ENCODE measurements at places on chromosomes 7 and 10.

GRCh38 chr10:89053555-89053954 is 63.0 kb downstream of the FAS start:
- DNase-seq = no peak

- no peak for DNase-seq
Measured at GRCh38 chr10:26655746-26656145, 41.8 kb upstream of the PDSS1 start.

- no peak for DNase-seq
Measured at GRCh38 chr10:132468216-132468615, 69.4 kb upstream of the INPP5A start.

GRCh38 chr7:21947946-21948345 is 2.2 kb upstream of the CDCA7L start:
- no peak for DNase-seq

- no peak for DNase-seq
Measured at GRCh38 chr7:133367561-133367960, 114.7 kb downstream of the EXOC4 start.

GRCh38 chr10:32454148-32454547 is 8.2 kb downstream of the CCDC7 start:
- no peak for DNase-seq

DNA sequence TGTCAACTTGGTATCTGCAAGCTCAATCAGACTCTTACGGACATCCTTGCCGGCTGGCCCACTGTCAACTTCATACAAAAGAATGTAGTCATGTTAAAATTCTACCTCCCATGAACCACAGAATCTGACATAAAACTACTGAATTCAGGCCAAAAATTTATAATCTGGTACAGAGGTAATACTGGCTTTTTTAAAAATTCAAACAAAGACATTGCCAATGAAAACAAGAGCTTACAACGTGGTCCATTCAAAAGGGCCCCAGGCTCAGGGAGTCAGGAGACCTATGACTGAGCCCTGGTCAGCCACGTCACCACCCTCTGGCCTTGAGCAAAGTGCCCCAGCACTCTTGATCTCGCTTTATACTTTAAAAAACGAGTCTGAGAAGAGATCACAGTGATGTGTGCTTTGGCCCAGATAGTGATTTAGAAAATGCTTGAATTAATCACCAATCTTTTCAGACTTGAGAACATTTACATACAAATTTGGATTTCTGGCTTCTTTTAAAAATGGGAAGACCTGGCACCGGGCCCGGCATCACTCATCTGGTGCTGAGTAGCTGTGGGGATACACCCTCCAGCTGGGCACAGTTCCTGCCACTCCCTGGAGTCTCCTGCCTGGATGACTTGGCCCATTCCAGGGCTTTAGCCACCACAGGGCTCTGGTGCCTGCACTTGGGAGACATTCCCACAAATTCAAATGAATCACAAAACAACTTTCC is 94.1 kb downstream of the PIP4K2A start:
- DNase-seq = no peak

DNA sequence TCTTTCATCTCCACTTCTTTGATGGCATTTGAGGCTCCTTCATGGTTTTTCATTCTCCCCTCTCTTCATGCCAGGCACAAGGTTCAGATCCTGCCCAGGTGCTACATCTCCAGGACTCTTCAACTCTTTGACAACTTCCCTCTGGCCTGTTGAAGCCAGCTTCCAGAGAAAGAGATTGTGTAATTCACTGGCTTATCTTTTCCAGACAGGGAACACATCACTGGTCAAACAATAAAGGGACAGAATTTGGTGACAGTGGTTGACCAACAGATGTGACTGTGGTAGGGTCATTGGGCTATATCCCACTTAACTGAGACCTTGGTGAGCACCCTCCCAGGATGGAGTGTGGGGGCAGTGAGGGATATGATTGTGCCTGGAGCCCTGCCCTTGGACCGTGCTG is 111.4 kb upstream of the AGK start:
- no peak for DNase-seq

GRCh38 chr10:110522365-110522988 is 24.8 kb downstream of the DUSP5 start:
- no peak for DNase-seq

DNA sequence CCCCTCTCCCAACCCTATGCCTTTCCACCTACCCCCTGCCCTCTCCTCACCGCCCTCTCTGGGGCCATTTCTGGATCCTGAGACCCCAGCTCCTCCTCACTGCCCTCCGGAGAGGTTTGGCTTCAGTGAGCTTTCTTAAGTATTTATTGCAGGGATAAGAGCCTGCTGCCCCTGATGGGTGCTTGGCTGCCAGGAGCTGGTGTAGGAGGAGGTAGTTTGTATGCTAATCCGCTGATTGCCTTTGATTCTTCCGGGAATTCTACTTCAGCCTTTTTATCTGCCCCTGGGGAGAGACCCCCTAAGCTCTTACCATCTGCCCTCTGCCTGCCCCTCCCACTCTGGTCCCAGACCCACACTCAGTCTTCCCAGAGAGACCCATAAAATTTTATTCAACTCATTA is 263.5 kb upstream of the PODXL start:
- no peak for DNase-seq

DNA sequence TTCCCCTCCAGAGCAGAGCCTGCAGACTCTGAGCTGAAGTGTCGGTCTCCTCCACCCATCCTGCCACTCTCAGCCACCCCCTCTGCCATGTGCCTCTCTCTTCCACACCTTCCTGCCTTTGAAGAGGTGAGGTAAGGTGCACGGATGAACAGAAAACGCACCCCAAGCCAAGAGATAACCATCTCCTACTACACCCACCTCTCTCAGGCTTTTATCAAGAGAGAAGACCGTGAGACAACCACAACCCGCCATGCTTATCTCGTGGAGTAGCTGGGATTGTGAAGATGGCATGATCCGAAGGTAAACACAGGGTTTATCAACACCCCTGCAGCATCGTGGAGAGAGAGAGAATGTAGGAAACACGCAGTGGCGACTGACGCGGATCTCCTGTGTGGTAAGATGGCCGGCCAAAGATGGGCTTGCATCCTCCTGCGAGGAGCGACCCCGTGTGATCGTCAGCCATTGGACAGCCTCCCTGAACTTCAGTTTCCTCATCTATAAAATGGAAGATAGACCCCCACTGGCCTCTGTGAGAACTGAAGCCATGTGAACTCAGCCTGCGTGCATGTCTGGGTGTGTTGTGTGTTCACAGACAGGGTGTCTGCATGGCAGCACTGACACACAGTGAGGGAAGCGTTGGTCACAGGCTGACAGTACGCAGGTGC is 219.0 kb downstream of the DIP2C start:
- DNase-seq = peak; percentile 67

GRCh38 chr7:82677493-82677892 is 233.9 kb upstream of the CACNA2D1 start:
- DNase-seq = peak; percentile 53

DNA sequence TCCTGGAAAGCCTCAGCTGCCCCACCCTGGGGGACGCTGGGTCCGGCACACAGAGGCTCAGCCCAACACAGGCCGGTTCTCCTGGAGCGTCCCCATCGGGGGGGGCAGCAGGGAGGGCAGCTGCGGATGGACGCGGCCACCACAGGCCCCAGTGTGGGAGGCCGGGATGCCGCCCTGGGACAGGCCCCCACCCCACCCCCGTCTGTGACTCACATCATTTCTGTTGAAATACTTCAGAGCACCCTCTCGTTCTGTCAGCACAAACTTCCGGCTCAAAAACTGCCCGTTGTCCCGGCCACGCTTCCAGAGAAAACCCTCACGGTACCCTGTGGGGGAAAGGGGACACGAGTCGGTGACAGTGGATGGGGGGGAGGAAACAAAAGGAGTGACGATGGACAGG is 28.5 kb downstream of the GET4 start:
- DNase-seq = no peak

- no peak for DNase-seq
Measured at GRCh38 chr7:33774762-33775523, 130.4 kb upstream of the BMPER start.

DNA sequence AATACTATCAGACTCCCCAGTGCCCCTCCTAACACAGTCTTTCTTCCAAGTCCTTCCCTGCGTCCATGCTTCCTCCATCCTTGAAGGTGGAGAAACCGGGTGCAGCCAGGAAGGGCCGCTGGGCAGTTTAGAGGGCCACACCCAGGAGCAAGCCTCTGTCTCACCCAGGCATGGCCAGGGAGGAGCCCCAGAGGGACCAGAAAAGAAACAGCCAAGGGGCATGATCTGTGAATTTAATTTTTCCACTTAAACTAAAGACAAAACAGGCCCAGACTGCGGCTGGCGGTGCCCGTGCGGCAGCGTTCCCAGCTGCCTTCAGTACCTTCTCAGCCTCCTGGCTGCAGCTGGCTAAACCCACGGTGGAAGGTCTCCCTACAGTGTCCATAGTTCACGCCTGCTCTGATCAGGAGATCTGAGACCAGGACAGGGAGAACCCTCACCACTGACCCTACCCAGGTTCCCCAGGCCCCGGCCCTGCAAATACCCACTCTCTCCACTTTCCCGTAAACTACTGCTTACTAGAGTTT is 12.9 kb downstream of the UNCX start:
- no peak for DNase-seq

DNA sequence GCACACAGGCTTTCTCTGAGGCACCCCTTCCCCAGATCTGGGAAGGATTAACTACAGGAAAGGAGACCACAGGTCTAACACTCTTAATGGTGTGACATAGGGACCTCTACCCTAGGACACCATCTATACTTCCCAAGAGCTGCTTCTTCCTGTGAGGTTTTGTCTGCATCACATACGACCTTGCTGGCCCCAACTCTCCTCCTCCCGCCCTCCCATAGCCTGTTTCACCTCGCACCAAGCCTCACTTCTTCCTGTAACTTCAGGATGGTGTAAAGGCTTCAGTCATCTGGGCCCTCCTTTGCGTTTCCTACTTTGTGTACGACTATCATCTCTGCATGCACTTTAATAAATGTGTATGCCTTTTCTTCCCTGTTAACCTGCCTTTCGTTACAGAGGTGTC is 274.3 kb downstream of the KLF6 start:
- DNase-seq = no peak

GRCh38 chr10:69269761-69270160 is 8.5 kb upstream of the HK1 start:
- DNase-seq = no peak

GRCh38 chr10:6528198-6528950 is 51.7 kb downstream of the PRKCQ start:
- DNase-seq = no peak

GRCh38 chr10:74384615-74385183 is 233.7 kb downstream of the ADK start:
- DNase-seq = no peak

DNA sequence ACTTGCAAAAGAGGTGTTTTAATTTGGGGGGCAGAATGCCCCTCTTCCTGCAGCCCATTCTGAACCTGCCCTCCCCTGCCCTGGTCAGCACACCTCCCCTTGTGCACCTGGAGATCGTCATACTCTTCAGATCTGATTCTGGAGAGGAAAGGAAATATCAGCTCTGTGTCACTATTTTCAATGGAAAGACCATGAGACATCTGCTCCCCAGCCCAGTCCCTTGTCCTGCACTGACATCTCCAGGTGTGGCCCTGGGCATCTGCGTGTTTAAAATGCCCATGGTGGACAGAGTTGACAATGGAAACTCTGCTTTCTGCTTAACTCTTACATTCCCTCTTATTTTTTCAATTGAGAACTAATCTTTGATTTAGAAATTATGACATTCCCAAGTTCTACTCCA is 41.6 kb upstream of the RASGEF1A start:
- no peak for DNase-seq

- no peak for DNase-seq
Measured at GRCh38 chr10:93579089-93579488, 12.6 kb downstream of the FFAR4 start.

- no peak for DNase-seq
Measured at GRCh38 chr7:31663072-31663471, 23.9 kb upstream of the PPP1R17 start.

- DNase-seq = no peak
Measured at GRCh38 chr7:155344270-155344617, 46.6 kb downstream of the INSIG1 start.

DNA sequence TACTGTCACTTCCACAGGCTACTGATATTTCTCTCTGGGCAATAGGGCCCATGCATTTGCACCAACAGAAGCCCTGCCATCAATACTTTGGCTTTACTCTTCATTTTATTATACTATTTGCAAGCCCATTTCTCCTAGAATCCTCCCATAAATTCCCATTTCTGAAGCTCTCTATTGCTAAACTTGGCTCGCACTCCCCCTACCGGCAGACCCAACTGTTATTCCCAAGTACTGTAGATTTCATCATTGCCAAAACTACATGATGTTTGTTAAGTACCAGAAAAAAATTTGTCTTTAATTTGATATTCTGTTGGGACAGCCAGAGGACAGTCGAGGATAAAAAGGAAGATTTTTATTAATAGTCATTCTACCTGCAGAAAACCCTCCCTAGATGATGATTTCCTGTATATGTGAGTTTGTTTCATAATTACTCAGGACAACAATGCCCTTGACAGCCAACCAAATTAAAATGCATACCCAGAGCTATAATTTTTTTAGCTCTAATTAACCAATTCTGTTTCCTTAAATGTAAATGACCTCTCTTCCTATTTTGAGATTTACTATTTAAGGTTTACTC is 298.6 kb downstream of the REEP3 start:
- no peak for DNase-seq

GRCh38 chr7:44378744-44379143 is 53.4 kb upstream of the CAMK2B start:
- no peak for DNase-seq

DNA sequence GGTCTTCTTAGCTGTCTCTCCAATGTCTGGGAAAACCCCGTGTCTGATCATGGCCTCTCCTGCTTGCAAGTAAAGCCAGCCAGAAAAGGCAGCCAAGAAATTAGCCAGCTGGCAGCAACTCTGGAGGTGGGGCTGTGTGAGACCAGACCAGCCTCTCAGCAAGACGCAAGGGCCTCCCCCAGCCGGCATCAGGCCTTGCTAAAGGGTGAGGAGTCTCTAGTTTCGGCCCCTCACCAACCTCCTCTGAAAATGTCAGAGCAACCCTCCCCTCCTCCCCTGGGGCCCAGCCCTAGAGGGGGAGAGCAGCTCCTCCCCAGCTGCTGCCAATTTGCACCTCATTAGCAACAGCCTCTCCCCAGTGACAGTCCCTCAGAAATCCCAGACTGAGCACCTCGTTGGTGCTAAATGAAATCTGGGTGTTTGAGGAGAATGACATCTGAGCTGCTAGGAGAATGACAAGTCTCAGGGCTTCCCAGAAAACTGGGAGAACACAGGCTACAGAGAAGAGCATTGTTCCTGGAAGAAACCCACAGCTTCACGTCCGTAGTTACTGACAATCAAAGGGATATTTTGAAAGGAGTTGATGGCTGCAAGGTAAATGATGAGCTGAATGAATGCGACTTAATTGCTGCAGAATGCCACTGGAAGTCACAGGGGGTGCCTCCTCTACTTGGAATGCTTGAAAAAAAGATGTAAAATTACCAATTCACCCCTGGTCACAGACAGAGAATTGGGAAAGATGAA is 25.9 kb downstream of the DGKI start:
- no peak for DNase-seq

GRCh38 chr10:4765428-4765827 is 60.6 kb upstream of the AKR1E2 start:
- no peak for DNase-seq

GRCh38 chr7:144691240-144691639 is 144.6 kb downstream of the TPK1 start:
- peak; percentile 7 for DNase-seq

All from CD4-positive, alpha-beta T cell treated with Interleukin-21 for 1 hour (primary cell).